T follicular helper cell (primary cell): ENCODE measurements at places on chromosomes 2 and 18.
A peak's percentile ranks its signal among the peaks of the same experiment; 100 is the strongest.

- no peak for DNase-seq
Measured at GRCh38 chr2:121856360-121856759, 100.9 kb downstream of the TSN start.

GRCh38 chr18:62131301-62131909 lies 55.5 kb downstream of the PIGN start:
- DNase-seq, result peak; percentile 41

DNA sequence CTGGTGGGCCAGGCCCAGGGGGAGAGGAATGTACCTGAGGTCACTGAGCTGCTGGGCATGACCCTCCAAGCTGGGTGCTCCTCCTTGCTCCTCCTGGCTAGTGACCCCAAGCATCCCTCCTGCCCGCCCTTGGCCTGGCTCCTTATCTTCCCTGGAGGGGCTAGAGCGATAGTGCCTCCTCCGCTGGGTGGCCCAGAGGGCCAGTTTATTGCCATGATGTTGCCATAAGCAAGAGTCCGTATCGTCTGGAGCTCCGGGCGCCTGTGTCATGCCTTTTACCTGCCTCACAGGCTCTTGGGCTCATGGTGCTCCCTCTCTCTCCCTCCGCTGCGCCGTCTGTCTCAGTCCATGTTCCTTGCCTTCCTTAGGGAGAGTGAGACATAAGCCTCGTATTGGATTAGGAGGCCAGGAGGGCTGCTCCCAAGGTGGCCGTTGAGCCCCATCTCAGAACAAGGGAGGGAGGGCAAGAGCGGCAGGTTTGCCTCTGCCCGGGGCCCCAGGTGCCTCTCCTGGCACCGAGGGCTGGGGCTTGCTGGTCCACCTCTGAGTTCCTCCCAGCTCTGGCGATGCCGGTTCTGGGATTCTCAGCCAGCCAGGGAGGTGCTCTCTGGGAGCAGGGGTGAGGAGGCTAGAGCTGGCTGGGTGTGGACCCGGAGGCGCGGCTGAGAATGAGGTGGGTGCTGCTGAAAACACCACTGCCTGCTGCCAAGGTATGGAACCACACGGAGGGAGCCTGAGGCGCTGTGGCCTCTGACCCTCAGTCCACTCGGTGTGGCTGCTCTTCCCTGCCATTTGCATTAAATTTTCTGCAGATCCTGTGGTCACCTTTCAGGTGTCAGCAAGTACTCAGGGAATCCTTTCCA lies 22.6 kb downstream of the KCNIP3 start:
- no peak for DNase-seq

GRCh38 chr2:224982226-224982625 lies 60.0 kb downstream of the DOCK10 start:
- DNase-seq, result no peak

DNA sequence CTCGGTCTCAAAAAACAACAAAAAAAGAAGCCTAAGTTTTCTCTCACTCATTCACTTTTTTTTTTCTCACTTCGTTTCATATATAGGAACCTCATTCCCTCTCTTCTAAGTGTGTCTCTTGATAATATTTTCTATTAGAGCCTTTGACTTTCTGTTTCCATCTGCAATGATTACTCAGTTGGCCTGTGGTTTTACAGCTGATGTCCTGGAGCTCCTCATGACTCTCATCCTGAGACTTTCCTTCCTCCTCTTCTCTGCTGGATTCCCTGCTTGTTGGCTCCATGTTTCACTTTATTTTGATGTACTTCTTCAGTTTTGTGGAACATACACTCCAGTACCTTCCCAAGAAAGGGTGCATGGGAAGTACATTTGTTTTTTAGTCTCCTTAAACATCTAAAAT lies 154.2 kb upstream of the GATA6 start:
- DNase-seq, result no peak

- DNase-seq, result peak; percentile 8
Measured at GRCh38 chr2:72973566-72974435, 56.5 kb downstream of the EMX1 start.

DNA sequence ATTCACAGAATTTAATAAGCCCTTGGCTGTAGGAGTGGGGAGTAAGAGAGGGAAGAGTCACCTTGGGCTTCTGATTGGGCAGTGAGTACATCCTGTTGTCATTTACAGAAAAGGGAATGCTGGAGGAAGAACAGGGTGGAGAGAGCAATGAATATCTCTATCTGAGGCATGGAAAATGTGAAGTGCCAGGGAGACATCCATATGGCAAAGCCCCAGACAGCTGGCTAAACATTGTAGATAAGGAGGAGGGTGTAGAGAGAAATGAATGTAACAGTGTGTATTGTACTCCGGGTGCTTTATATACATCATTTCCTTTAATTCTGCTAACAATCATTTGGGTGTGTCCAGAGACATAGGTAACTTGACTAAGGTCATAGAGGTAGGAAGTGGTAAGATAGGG lies 103.5 kb downstream of the UPP2 start:
- no peak for DNase-seq

DNA sequence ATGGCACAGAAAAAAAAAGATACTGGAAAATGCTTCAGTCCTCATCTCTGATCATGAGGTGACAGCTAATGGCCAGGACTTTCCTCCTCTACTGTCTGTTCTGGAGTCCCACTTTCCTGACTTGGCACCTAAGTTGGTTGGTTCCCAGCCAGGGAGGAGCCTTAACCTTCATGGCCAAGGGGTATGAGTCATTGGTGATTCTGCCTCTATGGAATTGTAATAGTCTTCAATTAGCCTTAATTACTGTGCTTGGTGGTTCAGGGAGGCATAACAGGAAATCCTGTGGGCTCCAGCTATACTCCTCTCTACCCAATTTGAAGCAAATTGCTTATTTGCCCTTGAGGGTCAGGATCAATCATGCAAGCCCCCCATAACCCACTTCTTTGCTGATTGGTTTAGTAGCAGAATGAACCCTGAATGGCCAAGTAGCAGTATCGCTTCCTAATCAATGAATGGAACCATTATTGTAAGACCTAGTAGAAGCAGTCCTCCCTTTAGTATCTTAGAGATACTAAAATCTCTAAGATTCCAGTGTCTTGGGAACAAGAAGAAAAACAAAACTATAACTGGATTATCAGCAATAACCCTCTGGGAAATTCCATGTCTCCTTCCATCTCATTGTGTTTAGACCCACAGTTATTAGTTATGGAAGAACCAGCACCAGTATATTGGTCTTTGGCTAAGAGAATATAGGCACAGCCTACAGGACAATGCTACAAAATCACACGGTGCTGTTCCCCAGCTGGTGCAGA lies 109.0 kb downstream of the COL6A3 start:
- DNase-seq, result no peak

- DNase-seq, result no peak
Measured at GRCh38 chr2:75606761-75607399, 39.7 kb upstream of the MRPL19 start.

GRCh38 chr2:108092886-108093285 lies 106.6 kb downstream of the SLC5A7 start:
- DNase-seq, result no peak

GRCh38 chr2:136019306-136019705 lies 33.9 kb upstream of the DARS1 start:
- no peak for DNase-seq

- DNase-seq, result no peak
Measured at GRCh38 chr2:150791567-150791966, 304.1 kb upstream of the RND3 start.

- no peak for DNase-seq
Measured at GRCh38 chr18:55018602-55019001, 59.3 kb upstream of the CCDC68 start.

DNA sequence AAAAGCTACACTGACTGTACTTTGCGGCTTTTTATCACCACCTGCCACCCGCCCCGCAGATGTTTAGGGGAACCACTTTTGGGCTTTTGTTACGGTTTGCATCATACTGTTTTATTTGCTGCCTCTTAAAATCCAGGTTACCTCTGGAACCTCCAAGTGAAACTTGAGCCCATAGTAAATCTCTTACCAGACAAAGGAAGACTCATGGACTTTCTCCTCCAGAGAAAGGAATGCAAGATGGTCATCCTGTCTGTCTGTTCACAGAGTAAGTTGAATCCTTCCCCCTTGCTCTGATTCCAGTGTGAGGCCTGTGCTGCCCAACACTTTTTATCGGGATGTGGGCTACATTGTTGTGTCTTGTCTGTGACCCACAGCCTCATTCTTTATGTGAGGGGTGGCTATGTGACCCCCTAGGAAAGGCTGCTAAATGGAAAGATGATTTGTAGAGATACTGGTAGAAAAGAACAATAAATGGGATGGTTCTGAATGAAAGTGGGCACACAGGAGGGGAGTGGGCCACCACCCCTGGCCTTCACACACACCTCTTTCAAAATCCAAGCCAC lies 23.3 kb downstream of the RMC1 start:
- DNase-seq, result no peak

DNA sequence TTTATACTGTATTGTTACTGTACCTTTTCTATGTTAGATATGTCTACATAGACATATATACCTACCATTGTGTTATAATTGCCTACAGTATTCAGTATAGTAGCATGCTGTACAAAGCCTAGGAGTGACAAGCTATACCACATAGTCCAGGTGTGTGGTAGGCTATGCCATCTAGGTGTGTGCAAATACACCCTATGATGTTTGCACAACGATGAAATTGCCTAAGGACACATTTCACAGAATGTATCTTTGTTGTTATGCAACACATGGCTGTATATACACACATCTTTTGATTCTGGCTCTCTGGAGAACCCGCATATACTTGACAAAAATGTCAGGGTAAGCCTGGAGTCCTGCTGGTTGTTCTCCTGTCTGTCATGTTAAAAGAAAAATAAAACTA lies 85.1 kb downstream of the BCL2L11 start:
- DNase-seq, result no peak

- DNase-seq, result no peak
Measured at GRCh38 chr2:230921806-230922595, 3.0 kb downstream of the GPR55 start.

DNA sequence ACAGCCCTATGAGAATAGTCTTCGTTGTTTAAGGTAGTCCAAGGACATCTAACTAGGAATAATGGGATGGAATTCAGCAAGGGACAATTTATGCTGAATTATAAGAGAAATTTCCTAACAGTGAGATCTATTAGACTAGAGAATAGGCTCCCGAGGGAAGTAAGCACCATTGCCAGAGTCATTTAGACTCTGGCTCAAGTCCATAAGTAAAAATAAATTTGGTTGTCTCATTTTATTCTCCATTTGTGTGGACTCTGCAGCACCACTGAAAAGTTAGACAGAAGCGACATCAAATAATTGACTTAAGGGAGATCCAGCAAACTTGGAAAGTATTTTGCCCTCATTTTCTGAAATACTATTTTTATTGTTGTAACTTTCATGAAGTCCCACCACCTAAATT lies 129.3 kb upstream of the SMIM21 start:
- no peak for DNase-seq

DNA sequence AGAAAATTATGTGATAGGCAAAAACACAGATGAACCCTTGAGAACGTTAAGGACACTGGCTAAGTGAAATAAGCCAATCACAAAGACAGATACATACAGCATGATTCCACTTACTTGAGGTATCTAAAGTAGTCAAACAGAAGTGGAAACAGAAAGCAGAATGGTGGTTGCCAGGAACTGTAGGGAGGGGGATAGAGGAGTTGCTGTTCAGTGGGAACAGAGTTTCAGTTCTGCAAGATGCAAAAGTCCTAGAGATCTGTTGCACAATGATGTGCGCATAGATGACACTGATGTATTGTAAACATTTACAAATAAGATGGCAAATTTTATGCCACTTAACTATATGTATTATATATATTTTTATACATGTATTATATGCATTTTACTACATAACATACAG lies 59.7 kb downstream of the POLE4 start:
- no peak for DNase-seq

- DNase-seq, result no peak
Measured at GRCh38 chr2:238308177-238308576, 12.1 kb upstream of the TRAF3IP1 start.

- no peak for DNase-seq
Measured at GRCh38 chr2:167851323-167851860, 396.0 kb downstream of the STK39 start.

- DNase-seq, result no peak
Measured at GRCh38 chr2:55958756-55959155, 35.2 kb upstream of the EFEMP1 start.

DNA sequence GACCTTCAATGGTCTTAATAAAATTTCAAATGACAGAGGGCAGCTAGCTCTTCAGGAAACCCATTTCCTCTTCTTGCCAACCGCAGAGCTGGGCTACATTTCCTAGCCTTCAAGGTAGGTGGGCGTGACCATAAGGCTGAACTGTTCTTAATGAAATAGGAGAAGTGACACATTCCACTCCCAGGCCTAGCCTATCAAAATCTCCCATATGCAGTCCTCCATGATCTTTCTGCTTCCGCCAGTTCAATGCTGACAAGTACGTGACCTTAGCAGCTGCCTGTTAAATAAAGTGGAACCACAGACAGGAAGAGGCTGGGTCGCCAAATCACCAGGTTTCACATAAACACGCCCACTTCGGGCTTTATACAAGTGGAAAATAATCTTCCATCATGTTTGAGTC lies 13.2 kb downstream of the SERPINE2 start:
- peak; percentile 4 for DNase-seq
